Activated CD4-positive, alpha-beta T cell treated with anti-CD3 and anti-CD28 coated beads, Interleukin-2, amount 50 U/mL, for 24 hours (primary cell): ENCODE measurements at places on chromosomes 5 and 9.

GRCh38 chr5:128262911-128263310, 179.3 kb downstream of the SLC12A2 start:
- DNase-seq = no peak

DNA sequence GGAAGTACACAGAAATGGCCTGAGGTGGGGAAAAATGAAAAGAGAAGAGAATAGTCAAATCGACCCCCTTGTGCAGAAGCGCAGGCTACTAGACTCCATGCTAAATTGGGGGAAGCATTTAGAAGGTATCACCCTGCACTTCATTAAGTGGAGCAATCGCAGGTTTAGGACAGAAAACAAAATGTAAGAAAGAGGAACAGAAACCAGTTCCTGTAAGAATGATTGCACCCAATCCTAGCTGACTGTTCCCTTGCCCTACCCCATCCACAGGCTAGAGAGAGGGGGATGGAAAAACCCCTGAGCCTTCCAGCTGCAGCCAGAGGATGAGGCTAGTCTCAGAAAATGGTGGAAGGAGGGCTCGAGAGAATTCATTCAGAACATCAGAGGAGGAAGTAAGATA, 23.9 kb upstream of the PPP1R2B start:
- no peak for DNase-seq

DNA sequence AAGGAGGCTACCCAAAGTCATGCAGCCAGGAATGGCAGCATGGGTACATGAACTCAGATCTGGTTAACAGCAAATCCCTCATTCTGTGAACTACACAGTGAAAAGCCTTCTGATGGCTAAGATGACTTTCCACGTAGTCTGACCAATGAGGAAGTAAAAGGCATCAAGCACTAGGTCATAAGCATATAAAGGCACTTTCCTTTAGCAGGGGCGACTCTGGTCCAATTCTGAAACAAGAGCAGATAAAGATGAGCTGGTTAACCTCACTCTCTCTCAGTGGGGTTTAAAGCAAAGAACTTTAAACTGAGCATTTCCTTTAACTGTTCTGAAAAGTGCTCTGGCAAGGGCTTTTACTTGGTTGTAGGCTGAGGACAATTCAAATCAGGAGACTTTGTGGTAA, 21.1 kb downstream of the PSMB7 start:
- no peak for DNase-seq

- DNase-seq = no peak
Observed at GRCh38 chr5:91174396-91174795, 208.7 kb downstream of the ARRDC3 start.

DNA sequence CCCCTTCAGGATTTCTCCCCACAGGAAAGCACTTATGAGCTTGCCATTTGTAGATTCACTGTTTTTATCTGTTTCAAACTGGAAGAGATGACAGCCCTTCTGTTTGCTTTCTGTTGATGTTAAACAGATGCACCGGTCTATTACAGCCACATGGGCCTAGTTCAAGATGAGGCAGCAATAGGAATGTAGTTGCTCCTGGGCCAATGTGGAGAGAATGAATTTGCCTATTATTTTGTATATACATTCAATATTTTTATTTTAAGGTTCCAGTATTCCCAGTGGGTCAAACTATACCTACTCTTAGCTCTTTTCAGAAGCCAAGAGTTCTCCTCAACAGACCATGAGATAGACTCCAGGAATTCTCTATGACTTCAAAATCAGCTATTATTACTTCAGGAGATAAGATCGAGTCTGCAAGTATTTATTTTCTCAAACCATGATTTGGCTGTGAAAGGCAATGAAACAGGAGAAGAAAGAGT, 461.6 kb downstream of the RASEF start:
- no peak for DNase-seq

DNA sequence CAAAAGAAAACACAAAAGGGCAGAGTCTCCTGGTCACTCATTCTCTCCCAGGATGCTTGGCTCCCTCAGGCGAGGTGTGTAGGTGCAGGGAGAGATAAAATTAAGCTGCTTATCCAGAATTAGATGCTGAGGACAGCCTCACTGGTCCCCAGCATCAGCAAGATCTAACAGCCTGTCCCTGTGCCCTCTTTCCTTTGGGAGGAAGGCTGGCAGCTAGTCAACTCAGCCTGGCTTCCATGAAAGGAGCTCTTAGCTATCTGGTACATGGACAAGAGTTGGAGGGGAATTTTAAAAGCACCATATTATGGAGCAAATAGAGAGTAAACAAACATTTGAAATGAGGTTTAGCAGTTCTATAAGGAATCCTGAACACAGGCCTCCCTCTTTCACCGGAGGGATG, 198.5 kb upstream of the PANK3 start:
- no peak for DNase-seq

GRCh38 chr5:143008809-143009521, 238.8 kb downstream of the ARHGAP26 start:
- DNase-seq = peak; percentile 40

- DNase-seq = no peak
Observed at GRCh38 chr9:83583151-83584014, 39.6 kb upstream of the IDNK start.

GRCh38 chr9:268616-269015, 54.0 kb downstream of the DOCK8 start:
- no peak for DNase-seq

DNA sequence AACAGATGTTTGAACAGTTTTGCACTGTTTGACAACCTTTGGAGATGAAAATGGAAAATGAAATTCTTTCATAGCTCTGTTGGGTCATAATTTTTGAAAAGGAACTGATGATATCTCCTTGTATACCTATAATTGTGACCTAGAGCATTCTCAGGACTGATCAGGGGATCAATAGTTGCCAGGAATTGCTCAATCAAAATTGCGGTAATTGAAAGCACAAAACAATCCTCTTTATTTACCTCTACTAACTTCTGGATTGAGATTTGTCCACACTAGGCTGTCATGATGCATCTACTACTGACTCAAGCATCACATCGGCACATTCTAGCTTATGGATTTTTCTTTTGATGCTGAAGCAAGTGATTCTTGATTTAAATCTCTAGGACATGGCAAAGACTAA, 4.1 kb upstream of the CNTLN start:
- DNase-seq = no peak

- DNase-seq = no peak
Observed at GRCh38 chr9:35396560-35397215, 93.2 kb upstream of the RUSC2 start.

DNA sequence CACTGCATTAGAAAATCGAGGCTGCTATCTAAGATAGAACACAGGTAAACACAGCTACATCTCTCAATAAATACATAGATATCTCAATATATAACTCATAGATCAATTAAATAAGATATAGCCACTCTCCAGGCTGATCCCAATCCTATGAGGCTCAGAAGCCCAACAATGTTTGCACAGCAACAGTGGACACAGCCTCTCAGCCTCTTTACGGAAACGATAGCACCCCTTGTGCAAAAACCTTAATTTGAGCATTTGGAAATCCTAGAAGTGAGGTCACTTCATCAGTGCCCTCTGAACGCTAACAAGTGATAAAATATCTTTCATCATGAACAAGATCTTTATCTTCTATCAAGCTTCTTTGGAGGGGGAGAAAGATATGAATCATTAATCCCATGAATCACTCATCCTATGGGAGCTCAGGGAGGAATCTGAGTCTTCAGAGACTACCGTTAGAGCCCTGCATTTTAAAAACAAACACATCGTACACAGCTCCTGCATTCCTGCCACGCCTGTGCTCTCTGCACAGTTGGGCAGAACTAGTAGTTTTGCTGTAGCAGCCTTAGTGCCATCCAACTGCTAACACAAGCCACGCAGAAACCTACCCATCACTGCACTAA, 71.4 kb downstream of the MED27 start:
- no peak for DNase-seq

DNA sequence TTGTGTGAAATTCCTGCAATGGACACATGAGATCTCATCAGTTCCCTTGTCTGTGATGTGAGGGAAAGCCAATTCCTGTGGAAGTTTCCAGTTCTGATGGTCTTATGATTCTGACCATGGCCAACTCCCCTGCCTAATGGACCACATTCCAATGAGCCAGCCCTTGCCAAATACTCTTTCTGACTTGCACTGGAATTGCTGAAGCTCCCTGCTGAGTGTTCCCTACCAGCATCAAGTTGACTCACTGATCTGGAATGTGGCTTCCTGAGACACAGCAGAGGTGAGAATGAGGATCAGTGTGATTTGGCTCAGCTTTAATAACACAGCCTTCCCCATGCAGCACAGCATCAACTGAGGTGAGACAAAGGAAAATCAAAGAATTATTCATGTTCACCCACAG, 427.8 kb downstream of the KDM4C start:
- DNase-seq = no peak

DNA sequence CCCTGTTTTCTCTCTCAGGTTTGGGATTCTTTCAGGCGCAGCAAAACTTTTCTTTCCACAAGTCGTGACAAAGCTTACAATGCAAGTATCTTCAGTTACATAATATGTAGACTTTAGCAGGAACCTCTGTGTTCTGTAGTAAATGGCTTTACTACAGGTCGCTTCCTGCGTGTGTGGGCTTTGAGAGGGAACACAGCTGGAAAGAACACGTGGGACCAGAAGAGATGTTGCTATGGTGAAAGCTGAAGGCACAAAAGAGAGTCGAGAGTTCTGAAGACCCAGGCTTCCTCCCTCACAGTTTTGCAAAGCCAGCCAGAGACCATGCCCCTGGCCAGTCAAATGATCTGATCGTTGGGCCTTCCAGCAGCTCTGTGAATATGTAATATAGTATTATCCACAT, 4.0 kb downstream of the ANKRD55 start:
- no peak for DNase-seq

DNA sequence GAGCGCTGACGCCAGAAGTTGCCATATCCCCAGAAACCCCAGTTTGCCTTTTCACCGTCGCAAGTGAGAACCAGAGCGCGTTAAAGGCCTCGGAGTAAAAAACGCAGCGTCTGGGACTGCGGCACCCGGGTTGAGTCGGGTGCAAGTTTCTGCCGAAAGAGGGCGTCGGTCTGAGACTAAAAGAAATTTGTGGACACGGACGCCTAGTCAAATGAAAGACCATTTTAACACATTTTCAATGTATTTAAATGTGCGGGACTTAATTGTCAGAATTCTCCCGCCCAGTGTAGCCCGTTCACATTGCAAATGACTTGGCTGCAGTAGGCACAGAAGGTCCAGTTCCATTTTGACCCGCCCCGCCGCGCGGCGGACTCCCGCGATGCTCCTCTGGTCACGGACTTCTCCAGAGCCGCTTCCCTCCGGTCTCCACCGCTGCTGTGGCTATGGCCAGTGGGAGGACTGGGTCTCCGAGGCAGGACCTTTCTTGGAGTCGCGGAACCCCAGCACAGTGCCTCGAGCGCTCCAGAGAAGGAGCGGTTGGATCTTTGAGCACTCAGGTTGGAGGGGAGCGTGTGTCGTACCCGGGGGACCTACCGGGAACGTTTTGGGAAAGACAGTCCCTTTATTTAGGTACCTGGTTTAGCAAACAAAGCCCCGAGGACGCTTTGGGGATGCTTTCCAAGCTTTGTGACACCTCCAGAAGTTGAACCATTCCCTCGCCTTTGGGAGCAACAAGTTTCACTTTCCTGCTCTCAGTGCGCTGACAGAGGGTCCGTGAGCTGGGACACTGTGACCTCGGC, 1.2 kb upstream of the NPR3 start:
- DNase-seq = peak; percentile 28

DNA sequence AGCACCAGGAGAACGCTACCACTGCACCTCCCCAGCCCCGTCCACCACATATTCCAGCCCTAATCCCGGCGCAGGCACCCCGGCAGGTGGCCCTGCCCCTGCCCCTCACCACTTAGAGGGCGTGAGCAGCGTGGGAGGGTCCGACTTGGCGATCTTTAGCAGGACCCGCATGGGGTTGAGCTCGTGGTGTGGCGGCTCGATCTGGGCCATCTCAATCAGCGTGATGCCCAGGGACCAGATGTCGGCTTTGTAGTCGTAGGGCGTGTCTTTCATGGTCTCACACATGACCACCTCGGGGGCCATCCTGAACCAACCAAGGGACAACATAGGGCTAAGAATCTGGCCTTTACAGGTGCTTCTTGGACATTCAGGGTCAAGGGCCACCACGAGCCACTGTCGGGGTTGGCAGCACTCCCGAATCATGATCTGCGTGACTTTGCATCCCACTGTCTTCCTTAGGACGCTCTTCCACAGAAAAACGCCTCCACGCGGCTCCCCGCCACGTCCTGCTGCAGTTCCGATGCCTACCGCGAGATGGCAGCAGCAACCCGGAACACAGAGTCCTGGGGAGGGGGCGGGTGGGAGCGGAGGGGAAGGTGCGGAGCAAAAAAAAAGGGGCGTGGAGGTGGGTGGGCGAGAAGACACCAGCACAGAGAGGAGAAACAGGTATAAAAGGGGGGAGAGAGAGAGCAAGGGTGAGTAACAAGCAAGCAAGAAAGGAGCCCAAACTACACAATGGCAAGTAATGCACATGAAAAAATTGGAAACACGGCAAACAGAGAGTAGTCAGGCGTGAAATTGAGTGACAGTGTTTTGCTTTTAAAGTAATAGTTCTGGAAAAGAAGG, 81.3 kb downstream of the STK10 start:
- peak; percentile 66 for DNase-seq

DNA sequence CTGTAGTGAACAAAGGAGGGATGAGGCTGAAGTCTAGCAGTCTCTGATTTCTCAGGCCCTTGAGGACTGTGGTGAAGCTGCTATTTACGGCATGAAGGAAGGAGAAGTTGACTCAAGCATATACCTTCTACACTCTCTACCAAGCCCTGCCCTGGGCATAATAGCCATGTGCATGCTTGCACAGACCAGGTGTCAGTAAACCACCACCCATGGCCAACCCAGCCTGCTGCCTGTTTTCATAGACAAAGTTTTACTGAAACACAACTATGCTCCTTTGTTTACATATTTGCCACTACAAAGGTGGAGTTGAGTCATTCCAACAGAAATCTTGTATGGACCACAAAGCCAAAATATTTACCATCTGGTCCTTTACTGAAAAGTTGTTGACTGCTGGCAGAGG, 126.9 kb downstream of the PAPPA start:
- DNase-seq = no peak

DNA sequence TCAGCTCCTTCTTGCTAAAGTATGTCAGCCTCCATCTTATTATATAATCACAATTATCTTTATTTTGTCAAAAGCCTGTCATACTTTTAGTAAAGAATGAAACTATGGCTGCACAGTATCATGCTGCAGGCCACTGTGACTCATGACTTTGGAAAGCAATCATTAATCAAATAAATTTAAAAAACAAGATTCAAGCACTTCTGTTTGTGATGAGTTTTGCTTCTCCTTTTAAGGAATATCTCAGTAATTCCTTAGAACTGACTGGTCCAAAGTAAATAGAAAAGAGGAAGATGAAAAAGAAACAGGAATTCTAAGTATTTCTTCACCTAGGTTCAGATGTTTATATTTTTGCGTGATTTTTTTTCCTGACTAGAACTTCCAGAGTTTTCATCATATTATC, 83.1 kb downstream of the EDIL3 start:
- no peak for DNase-seq

DNA sequence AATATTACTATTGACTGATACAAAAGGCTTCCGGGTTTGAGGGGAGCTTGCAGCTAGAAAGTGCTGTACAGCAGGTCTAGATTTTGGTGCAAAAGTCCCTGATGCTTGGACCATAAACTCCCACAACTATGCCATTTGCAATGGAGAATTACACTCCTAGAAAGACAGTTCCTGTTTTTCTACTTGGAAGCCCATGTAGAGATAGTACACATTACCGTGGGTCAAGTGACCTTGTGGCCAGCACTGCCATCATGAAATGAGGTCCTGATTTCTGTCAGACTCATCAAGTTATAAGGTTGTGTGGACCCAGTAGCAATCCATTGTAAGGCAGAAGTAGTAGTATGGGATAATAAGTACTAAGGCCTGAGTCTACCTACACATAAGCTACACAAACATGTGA, 42.8 kb upstream of the TNFSF8 start:
- DNase-seq = no peak

GRCh38 chr5:57531333-57531732, 48.7 kb upstream of the ACTBL2 start:
- DNase-seq = no peak
